ENCODE measurements at places on chromosomes 6 and 20. TPM values are rescaled to one million over a fixed set of nuclear protein-coding genes. Genes with fewer than 3 reads are reported as not detected.

NRSN2 gene
- 17.4 TPM for total RNA-seq

PMEPA1 gene
- total RNA-seq: 24.7 TPM

- DNase-seq: no peak
These were observed 115.4 kb downstream of the OPN5 start for GRCh38 chr6:47897247-47897646.

- DNase-seq: no peak
These were observed 62.3 kb upstream of the GPR31 start for GRCh38 chr6:167219967-167220512.

DNA sequence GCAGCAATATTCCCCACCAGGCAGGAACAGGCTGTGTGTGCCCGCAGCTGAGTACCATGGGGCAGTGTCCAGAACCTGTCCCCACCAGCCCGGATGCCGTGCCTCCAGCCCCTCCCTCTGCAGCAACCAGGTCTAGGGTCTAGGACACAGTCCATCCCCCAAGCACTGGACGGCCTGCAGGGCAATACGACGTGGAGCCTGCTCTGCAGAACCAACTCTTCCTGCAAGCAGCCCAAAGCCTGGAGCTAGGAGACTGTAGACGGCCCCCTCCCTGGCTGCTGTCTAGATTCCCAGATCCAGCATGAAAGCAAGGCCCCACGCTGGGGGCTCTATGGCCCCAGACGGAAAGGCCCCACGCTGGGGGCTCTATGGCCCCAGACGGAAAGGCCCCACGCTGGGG is 128.2 kb upstream of the AFDN start:
- DNase-seq: no peak

DNA sequence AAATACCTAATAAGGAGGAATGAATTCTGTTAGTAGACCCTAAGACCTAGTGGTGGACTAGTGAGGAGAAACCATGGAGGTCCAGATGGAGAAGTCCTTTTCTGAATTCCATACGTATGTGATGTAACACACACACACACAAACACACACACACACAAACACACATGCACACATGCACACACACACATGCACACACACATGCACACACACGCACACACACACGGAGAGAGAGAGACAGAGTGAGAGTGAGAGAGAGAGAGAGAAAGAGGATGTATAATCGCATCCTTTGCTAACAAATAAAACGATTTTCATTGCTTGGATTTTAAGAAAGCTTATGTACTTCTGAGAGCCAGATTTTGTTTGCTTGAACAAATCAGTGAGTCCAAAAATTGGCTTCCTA is 132.6 kb upstream of the CEP162 start:
- no peak for DNase-seq

- DNase-seq: no peak
These were observed 36.4 kb upstream of the SLC22A1 start for GRCh38 chr6:160085226-160085625.

- DNase-seq: peak; percentile 77
These were observed 39.8 kb downstream of the SRSF3 start for GRCh38 chr6:36633915-36634314.

GRCh38 chr6:129446272-129447197 is 263.4 kb downstream of the ARHGAP18 start:
- no peak for DNase-seq

GRCh38 chr6:16437984-16438383 is 199.6 kb downstream of the GMPR start:
- DNase-seq: no peak
